ENCODE measurements at places on chromosomes 1 and 21. TPM values are rescaled to one million over a fixed set of nuclear protein-coding genes. Genes with fewer than 3 reads are reported as not detected.

S100A3 gene
- 1.1 TPM for polyA plus RNA-seq

DNA sequence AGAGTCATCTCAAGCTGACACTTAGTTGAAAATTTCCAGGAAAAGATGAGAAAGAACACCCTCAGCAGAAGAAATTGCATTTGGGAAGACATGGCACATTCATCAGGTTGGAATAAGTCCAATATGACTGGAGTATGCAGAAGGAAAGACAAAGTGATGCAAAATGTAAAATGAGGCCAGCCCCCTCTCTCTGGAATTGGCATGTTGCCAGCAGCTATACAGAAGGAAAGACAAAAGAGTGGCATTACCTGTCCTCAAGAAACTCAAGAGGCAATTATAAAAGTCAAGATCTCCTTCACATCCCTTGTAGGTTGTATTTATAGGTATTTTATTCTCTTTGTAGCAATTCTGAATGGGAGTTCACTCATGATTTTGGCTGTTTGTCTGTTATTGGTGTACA is 426.3 kb downstream of the AGBL4 start:
- H3K27ac ChIP-seq = no peak overlapping the region
- H3K36me3 ChIP-seq = no peaks in the 10 kb centered on the region
- no peak for DNase-seq
- no peaks in the 10 kb centered on the region for H3K4me1 ChIP-seq
- no peak overlapping the region for H3K4me3 ChIP-seq
- no peaks in the 10 kb centered on the region for H3K27me3 ChIP-seq

- no peaks in the 10 kb centered on the region for H3K4me1 ChIP-seq
- H3K36me3 ChIP-seq = no peaks in the 10 kb centered on the region
- H3K27ac ChIP-seq = no peak overlapping the region
- no peak for DNase-seq
- no peaks in the 10 kb centered on the region for H3K27me3 ChIP-seq
These were observed 160.7 kb upstream of the LMO4 start for GRCh38 chr1:87167848-87168525.

GRCh38 chr1:194533641-194534040 is 1347.2 kb upstream of the B3GALT2 start:
- no peak for DNase-seq
- no peaks in the 10 kb centered on the region for H3K36me3 ChIP-seq
- H3K27me3 ChIP-seq = no peaks in the 10 kb centered on the region
- H3K27ac ChIP-seq = no peak overlapping the region

DNA sequence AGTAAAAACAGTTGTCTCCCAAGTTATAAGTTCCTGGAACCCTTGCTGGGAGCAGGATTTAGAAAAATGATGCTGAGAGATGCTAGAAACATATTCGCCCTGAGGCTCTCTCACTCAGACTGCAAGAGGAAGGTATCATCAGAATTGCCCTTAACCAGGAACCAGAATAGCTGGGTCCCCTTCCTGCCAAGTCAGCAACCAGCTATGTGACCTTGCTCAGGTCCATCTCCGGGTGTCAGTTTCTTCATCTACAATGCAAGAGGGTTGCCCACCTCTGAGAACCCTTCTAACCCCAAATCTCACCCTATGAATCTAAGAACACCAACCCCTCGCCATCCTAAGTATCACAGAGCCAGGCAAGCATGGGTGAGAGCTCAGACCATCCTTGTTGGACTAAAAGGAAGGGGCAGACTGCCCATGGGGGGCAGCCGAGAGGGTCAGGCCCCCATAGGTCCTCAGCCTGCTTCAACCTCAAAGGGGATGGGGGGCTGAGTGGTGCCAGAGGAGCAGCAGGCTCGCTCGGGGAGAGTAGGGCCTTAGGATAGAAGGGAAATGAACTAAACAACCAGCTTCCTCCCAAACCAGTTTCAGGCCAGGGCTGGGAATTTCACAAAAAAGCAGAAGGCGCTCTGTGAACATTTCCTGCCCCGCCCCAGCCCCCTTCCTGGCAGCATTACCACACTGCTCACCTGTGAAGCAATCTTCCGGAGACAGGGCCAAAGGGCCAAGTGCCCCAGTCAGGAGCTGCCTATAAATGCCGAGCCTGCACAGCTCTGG is 390 bp upstream of the S100A9 start:
- no peak overlapping the region for H3K27ac ChIP-seq
- H3K4me1 ChIP-seq = no peaks in the 10 kb centered on the region
- DNase-seq = no peak
- no peaks in the 10 kb centered on the region for H3K27me3 ChIP-seq

DNA sequence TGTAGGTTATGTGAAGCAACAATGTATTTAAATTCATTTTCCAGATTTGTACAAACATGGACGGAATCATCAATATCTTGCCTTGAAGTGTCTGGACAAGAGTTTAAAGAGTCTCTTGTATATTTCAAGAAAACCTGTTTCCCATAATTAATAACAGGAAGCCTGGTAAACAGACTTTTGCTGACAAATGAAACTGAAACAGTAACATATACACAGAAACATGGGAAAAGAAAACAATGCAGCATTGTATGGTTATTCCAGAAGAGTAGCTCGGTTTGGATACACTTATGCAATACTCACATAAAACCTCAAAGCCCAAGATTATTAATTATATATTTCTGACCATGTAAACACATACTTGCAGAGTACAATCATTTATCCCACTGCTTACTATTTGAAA is 265.5 kb downstream of the PTPRC start:
- H3K4me1 ChIP-seq = no peaks in the 10 kb centered on the region
- H3K36me3 ChIP-seq = no peaks in the 10 kb centered on the region
- H3K27me3 ChIP-seq = no peaks in the 10 kb centered on the region
- H3K27ac ChIP-seq = peak overlapping the region; percentile 42

DNA sequence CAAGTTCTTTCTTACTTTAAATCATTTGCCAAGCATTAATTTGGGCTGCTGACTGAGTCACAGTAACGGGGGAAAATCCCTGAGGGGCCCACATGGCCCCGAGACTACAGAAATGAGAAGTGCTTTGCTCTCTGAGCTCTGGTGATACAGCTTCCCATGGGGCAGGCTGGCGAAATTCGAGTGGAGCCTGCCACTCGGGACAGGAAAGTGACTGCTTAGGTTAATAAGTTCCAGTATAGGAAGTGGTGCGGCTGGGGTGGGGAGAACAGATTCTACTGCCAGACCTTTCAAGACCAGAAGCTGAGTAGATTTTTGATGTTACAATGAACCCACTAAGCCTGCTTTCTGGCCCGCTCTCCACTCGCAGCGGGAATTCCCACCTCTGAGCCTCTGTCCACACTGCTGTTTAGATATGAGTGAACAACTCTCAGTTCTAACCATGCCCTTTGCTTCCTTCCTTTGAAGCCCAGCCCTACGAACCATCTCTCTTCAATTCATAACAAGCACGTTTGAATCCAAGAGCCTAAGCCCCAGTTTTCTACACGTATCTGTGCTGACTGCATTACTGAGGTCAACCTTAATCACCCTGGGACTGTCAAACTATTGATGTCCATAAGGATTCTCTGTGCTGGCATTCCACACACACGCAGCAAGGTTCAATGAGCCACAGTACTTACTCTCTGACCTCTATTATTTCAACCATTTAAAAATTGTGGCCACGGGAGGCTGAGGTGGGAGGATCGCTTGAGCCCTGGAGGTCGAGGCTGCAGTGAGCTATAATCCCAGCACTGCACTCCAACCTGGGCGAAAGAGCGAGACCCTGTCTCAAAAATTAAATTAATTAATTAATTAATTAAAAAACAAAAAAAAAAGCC is 9.6 kb downstream of the ZBTB17 start:
- no peak for DNase-seq
- no peaks in the 10 kb centered on the region for H3K27me3 ChIP-seq
- no peak overlapping the region for H3K27ac ChIP-seq
- peaks cover 7% of the 10 kb centered on the region for H3K4me1 ChIP-seq

GRCh38 chr1:54332781-54333585 is 73.2 kb downstream of the SSBP3 start:
- no peak overlapping the region for H3K27ac ChIP-seq
- H3K4me3 ChIP-seq = no peak overlapping the region
- no peak for DNase-seq
- H3K4me1 ChIP-seq = peaks cover 22% of the 10 kb centered on the region
- no peaks in the 10 kb centered on the region for H3K36me3 ChIP-seq

DNA sequence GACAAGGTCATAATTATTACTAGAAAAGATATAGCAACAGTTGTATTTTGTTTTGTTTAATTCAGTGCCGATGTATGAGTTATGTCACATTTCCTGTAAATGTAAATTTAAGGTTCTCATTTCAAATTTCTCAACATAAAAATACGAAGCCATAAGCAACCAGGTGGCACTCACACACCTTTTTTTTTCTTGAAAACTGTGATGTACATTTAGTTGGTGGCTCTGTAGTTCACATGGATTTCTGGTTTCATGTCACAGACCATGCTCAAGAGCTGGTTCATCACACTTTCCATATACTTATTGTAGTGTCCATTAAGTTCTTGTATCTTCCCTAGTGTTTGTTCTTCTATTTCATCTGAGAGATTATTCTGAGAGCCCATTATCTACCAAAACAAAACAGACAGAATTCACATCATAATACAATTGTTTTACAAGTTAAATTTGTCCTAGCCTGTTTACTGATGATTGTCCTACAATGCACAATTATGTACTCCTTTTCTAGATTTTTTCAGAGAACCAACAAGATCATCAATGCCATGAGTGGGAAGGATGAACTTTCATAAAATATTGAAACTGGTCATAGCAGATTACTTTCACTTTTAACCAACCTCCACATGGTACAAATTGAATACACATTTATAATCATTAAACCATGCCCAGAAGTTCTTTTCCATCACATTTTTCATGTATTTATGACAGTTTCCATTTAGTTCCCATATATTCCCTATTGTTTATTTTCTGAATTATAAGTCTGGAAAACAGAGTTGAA is 17.1 kb downstream of the ATP6V1G3 start:
- no peak overlapping the region for H3K4me3 ChIP-seq
- no peak overlapping the region for H3K27ac ChIP-seq
- no peak for DNase-seq
- H3K36me3 ChIP-seq = no peaks in the 10 kb centered on the region

GRCh38 chr21:27740084-27740483 is 773.2 kb upstream of the ADAMTS5 start:
- H3K27me3 ChIP-seq = no peaks in the 10 kb centered on the region
- H3K4me1 ChIP-seq = no peaks in the 10 kb centered on the region
- no peak overlapping the region for H3K27ac ChIP-seq
- no peak for DNase-seq
- no peak overlapping the region for H3K4me3 ChIP-seq

- DNase-seq = no peak
- peaks cover 29% of the 10 kb centered on the region for H3K36me3 ChIP-seq
- H3K27me3 ChIP-seq = no peaks in the 10 kb centered on the region
- peaks cover 13% of the 10 kb centered on the region for H3K4me1 ChIP-seq
- H3K27ac ChIP-seq = peak overlapping the region; percentile 65
- H3K4me3 ChIP-seq = no peak overlapping the region
These were observed 70.9 kb upstream of the EDEM3 start for GRCh38 chr1:184825571-184825970.

- H3K4me3 ChIP-seq = no peak overlapping the region
- no peaks in the 10 kb centered on the region for H3K36me3 ChIP-seq
- DNase-seq = no peak
- no peak overlapping the region for H3K27ac ChIP-seq
- no peaks in the 10 kb centered on the region for H3K4me1 ChIP-seq
- H3K27me3 ChIP-seq = no peaks in the 10 kb centered on the region
These were observed 403.2 kb upstream of the B3GALT2 start for GRCh38 chr1:193589597-193590040.

Measured in pancreas (tissue), 10 donors.